Mononuclear cell (primary cell): ENCODE measurements at places on chromosomes 3 and 15. TPM values are rescaled to one million over a fixed set of nuclear protein-coding genes. Genes with fewer than 3 reads are reported as not detected.

The PLIN1 gene
- under 0.01 TPM for total RNA-seq

The PARP3 gene
- 6.2 TPM for total RNA-seq

The GHRL gene
- total RNA-seq, result 0.42 TPM

The CPLX3 gene
- total RNA-seq, result not detected

The RASL12 gene
- total RNA-seq, result not detected

The TGM4 gene
- not detected for total RNA-seq

The SCG5 gene
- total RNA-seq, result 0.21 TPM

The ERC2 gene
- 0.10 TPM for total RNA-seq

The SLC26A6 gene
- total RNA-seq, result 8.4 TPM
